Hippocampal formation (tissue), 2 donors: ENCODE measurements at places on chromosomes 3 and 15.

DNA sequence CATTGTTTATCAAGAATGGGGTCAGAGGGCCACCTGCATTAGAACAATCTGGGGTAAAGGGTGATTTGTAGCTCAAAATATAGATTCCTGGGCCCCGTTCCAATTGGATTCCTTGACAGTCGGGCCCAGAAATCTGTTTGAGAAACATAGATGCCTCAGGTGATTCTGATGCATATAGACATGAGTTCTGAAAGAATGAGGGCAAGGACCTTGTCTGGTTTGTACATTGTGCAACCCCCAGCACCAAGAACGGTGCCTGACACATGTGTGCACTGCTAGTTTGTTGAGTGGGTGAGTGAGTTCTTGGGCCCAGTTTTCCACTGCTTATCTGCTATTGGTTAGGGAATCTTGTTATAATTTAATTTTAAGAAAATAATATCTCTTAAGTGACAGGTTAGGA is 16.6 kb downstream of the CRYBG3 start:
- DNase-seq, result no peak

DNA sequence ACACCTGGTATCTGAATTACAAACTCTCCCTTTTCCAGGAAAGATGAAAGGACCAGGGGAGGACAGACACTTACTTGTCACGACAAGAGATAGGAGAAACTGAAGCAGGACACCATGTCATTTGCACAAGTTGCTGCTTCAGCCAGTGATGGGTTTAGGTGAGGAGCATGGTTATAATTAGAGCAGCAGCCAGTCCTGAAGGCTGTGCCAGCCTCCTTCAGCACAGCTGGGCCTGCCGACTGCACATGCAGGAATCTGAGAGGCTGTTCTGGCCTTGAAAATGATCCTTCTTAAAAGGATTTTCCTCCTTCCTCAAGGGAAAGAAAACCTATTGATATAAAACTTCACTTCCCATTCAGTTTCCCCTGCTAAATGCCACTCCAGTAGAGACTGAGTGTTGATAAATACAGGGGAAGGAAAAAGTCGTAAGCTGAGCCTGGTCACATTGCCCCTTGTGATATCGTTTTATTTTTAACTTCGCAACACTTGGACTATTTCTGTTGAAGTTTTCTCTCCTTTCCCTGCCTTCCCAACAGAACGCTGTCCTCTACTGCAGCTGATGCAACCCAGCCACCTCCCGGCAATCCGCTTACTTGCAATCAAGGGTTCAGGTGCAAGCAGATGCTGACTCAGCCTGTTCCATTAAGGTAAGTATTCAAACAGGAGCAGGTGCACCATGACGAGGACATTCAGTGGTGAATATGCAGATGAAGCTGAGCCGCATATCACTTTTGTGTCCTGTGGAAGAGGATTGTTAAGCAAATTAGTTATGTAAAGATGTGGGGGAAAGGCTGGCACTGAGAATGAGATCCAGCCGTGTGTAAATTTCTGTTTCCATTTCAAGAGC is at the start of gene FBXO40:
Gene FBXO40 (plus strand): TSS at position 524 of the 847 bp plus-strand sequence. CDS start 27,197 bp downstream, outside the sequence.
- DNase-seq, result no peak

DNA sequence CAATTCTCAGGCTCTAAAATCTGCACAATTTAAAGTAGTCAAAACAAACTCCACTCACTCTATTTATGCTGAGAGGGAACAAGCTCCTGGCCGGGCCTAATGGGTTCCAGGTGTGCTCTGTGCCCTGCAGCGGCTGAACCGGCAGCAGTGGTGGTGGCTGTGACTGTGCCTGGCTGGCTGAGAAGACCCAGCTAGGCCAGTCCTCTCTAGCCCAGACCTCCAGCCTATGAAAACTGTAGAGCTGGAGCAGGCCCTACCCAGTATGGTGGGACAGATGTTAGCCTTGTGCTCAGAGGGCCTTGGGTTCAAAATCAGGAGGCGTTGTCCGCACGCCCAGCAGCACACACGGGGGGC is 37.0 kb downstream of the EPHB3 start:
- DNase-seq, result no peak

DNA sequence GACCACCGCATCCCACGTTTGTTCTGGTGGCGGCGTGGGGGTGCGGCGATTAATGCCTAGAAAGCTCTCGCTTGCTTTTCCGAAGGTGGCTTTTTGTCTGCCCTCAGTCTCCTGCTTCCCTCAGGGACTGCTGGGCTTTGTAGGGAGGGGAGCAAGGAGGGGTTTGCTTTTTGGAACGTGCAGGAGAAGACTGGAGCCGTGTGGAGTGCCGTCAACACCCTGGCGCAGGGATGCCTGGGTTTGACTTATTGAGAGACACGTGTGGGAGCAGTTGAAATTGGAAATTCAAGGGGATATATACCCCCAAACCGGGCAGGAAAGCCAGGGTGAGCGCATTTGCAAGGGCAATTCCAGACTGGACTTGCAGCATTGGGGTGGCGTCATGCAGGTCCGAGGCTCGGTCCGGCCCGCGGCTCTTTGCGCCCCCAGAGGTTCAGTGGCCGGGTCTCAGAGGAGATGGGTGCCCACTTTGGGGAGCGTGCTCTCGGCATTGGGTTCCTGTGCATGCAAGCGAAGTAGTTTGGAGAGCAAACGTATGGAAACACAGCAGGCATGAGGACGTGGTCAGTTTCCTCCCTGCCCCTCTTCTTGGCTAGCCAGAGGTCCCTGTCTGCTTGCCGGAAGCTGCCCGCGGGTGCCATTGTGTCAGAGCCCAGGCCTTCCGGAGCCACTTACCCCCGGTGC is 2.1 kb downstream of the EPHB1 start:
- no peak for DNase-seq

DNA sequence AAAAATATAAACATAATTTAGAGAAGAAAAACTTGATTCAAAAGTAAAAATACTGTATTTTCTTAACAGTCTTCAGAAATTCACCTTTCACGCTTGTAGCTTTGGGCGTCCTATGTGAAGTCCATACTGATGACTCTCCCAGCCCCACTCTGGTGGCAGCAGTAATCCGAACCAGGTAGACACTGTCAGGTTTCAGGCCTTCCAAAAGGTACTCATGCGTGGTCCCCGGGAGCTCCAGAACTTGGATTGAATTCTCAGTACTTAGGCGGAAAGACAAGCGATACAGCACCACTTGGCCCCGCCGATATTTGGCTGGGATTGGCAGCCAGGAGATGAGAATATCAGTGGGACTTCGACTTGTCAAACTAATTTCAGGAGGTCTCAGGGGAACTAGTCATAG is 69.7 kb downstream of the PRTG start:
- no peak for DNase-seq

DNA sequence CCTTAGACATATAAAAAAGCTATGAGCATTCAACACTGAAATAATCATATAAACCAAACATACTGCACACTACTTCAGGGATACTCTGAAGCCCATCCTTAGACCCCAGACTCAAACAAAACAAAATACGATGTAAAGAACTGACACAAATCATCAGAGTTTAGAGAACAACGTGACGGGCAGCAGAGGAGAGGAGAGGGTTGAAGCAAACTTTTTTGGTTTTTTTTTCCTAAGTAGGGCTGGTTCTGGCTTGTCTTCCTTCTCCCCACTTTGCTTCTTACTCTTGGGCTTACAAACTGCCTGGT is 34.7 kb downstream of the GAP43 start:
- no peak for DNase-seq

- peak; percentile 81 for DNase-seq
Measured at GRCh38 chr15:73700041-73700842, 16.1 kb downstream of the CD276 start.

- DNase-seq, result no peak
Measured at GRCh38 chr3:100899440-100900091, 93.7 kb downstream of the ABI3BP start.

DNA sequence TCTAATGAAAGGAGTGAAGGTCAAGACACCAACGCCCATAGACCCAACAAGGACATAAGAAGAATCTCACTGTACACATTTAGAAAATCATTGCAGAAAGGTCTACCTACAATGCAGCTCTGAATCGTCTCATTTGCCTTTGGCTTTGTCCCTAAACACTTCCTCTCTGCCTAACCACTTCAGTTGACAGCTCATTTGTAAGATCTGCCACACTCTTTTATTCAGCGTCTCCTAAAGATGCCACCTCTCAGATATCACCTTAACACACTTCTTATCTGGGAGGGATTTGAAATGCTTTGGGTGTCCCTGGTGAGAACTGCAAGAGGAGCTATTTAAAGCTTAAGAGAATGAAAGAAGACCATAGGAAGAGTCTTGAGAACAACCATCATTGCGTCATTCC is 38.7 kb downstream of the RAB27A start:
- no peak for DNase-seq

DNA sequence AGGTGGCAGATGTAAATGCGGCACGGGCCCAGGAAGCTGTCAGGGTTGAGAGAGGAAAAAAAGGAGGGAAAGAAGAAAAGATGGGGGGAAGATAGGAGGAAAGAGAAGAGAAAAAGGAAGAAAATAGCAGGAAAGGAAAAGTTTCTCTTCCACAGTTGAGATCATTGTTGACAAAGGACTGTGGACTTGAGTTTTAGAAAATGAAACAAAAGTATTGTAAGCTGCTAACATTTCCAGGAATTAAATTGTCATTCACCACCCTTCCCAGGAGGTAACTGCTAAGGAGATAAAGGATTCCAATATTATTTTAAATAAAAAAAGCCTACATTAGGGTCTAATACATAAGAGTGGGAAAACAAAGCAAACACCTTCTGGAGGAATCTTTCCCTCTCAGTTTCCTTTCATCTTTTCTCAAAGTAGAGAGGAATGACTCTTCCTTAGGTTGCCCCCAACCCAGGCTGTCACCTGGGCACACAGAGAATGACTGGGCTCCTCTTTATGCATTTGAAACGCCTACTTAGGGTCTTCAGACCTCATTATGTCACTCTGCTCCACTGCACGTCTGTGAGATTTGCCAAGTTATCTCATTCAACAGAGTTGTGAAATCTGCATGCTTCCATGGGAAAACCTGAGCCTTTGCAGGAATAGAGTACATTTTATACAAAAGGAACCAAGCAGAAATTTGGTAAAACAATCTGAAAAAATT is 194.0 kb downstream of the TNIK start:
- no peak for DNase-seq

DNA sequence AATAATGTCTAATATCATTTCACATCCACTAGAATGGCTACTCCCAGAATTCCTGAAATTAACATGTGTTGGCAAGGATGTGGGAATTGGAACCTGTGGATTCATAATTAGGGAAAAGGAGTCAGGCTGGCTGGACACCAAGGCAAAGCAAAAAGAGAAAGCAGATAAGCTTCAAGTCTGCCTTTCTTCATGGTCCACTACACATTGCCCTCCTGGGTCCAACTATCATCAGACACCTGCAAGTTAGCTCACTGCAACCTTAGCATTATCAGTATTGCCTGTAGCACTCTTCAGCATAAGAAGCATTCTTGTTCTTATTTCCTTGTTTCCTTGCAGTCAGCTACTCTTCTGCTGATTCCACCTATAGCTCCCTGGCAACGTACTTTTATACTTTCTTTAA is 124.3 kb downstream of the ZNF280D start:
- no peak for DNase-seq

DNA sequence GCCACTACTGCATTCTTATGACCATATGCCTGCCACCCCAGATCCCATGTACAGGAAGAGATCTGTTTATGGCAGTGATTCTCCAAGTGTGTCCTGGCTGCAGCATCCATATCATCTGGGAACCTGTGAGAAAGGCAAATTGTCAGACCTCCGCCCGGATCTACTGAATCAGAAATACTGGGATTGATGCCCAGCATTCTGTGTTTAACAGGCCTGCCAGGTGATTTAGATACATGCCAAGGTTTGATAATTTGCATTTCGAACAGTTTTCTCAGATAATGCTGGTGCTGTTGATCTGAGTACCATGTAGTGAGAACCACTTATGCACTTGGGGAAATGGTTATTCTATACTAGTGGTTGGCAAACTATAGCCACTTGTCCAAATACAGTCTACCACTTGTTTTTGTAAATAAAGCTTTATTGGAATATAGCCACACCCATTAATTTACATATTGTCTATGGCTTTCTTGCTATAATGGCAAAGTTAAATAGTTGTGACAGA is 165.4 kb downstream of the SSR3 start:
- DNase-seq, result no peak

DNA sequence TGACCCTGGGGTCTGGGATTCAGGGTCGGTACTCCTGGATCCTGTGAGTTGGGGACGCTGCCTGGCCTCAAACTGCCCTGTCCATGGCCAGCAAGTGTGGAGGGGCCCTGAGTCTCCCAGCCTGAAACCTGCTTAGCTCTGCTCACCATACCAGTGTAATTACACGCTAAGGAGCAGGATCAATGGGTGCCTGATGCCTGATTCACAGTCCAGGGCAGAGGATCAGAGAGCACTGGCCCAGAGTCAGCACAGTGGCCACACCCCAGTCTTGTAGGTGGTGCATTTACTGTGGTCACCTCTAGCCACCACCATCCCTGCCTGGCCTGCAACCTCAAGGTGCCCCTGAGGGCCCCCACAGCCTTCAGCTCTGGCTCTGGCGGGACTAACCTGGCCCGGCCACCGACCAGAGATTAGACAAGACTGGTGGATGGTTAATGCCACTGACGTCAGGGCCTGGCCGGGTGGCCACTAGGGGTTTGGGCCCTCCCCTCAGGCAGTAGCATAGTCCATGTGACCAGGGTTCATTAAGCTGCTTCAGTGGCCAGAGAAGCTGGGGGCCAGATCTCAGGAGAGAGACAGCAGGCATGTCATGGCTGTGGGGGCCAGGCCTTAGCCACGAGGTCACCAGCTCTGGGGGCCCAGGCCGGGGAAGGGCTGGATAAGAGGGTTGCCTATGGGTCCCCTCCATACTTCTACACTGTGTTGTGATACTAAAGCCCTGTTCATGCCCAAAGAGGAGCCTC is 3.3 kb upstream of the SLC38A3 start:
- no peak for DNase-seq

- DNase-seq, result no peak
Measured at GRCh38 chr3:144200466-144200865, 228.8 kb downstream of the DIPK2A start.

- DNase-seq, result peak; percentile 20
Measured at GRCh38 chr3:37210230-37210629, 35.8 kb upstream of the LRRFIP2 start.

GRCh38 chr3:14440168-14440518 is 37.7 kb downstream of the SLC6A6 start:
- no peak for DNase-seq

GRCh38 chr3:61110576-61110975 is 140.7 kb downstream of the FHIT start:
- no peak for DNase-seq

- DNase-seq, result no peak
Measured at GRCh38 chr3:170813266-170813665, 56.7 kb downstream of the RPL22L1 start.

- no peak for DNase-seq
Measured at GRCh38 chr15:69034352-69034751, 19.9 kb downstream of the NOX5 start.

DNA sequence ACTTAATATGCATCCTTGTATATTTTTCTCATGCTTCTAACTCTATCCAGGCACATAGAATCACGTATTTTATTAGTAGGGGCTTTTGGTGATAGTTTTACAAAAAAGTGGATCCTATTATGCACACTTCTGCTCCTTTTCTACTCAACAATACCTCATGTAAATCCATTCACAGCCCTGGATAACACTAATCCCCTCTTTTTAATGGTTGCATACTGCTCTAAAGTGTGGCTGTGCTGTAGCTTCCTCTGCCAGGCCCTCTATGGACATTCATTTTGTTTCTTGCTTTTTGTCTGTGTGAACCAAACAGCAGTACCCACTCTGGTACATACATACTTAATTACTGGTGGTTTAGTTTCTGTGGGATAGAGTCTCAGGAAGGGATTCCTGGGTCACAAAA is 51.3 kb upstream of the SCAANT1 start:
- no peak for DNase-seq
